ENCODE measurements at places on chromosomes 11 and 22.

DNA sequence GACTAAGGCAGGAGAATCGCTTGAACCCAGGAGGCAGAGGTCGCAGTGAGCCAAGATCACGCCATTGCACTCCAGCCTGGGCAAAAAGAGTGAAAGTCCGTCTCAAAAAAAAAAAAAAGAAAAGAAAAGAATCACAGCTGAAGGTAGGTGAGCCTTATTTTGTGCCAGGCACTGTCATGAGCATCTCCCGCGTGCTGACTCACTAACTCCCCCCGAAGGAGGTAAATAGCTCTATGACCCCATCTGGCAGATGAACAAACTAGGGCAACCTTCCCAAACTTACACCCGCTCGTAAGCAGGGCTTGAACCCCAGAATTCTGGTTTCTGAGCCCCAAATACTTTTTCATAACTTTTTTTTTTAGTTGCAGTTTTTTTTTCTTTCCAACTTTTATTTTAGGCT is 60.3 kb downstream of the ANO1 start:
- no peak for DNase-seq

GRCh38 chr11:127412722-127413380 is 412.3 kb upstream of the KIRREL3 start:
- DNase-seq: no peak

DNA sequence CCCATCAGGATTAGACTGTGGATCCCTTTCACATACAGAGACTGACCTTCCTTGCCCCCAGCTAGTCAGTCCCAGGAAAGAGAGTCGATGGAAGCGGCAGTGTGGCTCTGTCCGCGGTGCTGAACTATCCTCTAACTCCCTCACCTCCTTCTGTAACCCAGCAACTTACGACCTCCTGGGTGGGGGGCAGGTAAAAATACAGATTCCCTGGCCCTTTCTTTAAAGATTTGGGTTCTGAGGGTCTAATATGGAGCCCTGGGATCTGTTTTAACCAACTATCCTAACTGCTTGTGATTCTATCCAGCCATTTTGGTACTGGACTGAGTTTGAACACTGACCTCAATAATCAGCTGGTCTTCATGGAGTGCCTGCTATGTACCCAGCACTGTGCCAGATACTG is 23.2 kb downstream of the MFNG start:
- no peak for DNase-seq

DNA sequence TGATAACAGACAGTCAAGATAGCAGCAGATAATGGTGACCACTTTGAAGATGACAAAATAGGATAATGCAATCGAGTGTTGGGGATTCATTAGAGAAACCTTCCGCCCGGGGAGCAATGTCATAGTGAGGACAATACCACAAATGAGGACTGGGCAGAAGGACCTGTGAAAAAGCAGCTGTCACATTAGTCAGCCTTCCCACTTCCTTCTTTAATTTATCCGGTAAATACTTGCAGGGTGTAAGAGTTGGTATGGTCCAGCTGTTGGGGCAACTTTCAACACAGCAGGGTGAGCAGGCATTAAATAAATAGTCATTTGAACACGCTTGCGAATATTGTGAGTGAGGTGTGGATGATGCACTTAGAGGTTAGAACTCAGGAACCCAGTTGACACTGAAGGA is 132.5 kb upstream of the KIRREL3 start:
- no peak for DNase-seq

DNA sequence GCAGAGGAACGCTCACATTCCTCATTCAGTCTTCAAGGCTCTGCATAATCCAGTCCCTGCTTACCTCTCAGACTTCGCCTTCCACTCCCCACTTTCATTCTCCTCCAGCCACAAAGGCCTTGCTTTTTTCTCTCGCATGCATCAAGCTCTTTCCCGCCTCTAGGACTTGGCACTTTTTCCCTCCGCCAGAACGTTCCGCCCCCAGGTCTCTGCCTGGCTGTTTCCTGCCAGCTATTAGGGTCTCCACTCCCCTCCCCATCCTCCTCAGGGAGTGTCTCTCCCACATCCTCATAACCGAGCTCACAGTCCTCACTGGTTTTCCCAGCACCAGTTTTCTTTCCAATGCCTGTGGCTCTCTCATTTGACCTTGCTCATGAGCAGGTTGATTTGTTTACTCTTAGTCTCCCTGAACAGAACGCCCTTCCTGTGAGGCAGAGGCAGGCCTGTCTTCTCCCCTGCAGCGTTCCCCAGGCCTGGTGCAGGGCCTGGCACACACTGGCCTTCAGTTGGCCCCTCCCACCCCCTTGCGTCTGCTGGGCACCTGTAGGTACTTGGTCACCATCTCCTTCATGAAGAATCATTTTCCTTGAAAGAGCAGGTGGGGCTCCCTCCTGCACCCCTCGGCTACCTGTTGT is 75.2 kb downstream of the RTL6 start:
- no peak for DNase-seq

- no peak for DNase-seq
These were observed 838 bp upstream of the MTFP1 start for GRCh38 chr22:30424534-30425326.

- DNase-seq: no peak
These were observed 225.6 kb upstream of the E2F8 start for GRCh38 chr11:19466314-19466713.

DNA sequence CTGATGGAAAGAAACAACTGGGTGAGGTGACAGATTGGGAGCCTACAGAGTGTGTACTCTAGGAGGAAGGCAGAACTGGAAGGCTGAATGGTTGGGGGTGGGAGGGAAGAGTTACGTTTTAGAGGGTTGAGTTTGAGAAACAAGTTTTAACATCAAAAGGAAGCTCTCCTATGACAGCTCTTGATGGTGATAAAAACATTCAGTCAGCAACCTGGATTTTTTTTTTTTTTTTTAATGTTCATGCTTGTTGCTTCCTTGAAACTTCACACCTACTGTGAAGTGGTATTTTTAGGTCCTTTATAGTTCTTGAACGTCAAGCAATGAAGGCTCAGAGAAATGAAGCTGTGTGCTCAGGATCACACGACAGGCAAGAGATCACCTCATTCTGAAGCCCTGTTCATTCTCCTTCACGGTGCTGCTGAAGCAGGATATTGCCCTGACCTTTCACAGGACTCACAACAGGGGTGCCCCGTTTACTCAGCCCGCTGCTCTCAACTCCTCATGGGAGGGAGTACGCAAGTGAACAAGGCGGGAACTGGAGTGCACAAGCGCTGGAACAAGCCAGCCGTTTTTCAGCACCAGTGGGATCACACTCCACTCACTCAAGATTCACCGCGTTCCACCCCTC is 1.6 kb upstream of the TMEM109 start:
- DNase-seq: no peak

All from activated naive CD4-positive, alpha-beta T cell (primary cell).